ENCODE measurements at places on chromosomes 11 and 22. TPM values are rescaled to one million over a fixed set of nuclear protein-coding genes. Genes with fewer than 3 reads are reported as not detected.
A peak's percentile ranks its signal among the peaks of the same experiment; 100 is the strongest.

DNA sequence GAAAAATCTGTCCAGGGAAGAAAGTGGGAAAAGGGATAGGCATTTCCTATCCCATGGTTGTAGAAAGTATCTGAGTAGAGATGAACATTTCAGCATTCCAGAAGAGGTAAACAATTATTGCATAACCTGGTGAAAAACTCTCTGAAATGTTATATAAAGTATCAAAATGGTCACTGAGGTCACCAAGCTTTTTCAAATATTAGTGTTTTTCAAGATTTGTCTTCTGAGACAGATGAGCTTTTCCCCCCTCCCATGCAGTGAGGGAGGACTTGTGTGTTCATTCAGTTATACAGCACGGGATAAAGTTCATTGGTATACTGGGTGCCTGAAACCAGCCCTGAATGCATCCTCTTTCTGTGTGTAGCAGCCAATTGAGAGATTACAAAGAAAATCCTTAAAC is 1.9 kb upstream of the DEPDC7 start:
- no peak for DNase-seq

DNA sequence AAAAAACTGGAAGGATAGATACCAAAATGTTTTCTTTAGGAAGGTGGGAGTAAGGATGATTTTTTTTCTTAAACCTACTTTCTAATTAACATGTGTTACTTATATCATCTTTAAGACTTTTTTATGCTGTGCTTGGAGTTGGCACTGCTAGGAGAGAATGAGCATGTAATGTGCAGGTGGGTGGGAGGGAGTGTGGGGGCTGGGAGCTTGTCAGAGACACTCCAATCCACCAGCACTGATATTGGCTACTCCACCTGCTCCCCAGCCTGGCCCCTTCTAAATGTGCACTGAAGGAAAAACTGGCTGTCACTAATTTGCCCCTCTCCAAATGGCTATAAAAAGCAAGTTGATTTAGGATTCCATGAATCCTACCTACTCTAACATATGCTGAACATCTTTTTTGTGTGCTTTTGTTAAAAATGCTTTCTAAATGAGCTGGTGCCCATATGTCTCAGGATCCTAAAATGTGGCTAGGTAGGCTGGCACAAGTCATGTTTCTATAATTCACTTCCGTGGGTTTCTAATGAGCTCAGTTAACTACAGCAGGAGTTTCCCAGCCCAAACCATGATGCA is 44.3 kb upstream of the BMAL1 start:
- DNase-seq: no peak

Gene ROM1
- total RNA-seq: 0.23 TPM

GRCh38 chr11:30423886-30424285 is 101.0 kb downstream of the ARL14EP start:
- DNase-seq: no peak

Gene WNT11
- total RNA-seq: 0.16 TPM

DNA sequence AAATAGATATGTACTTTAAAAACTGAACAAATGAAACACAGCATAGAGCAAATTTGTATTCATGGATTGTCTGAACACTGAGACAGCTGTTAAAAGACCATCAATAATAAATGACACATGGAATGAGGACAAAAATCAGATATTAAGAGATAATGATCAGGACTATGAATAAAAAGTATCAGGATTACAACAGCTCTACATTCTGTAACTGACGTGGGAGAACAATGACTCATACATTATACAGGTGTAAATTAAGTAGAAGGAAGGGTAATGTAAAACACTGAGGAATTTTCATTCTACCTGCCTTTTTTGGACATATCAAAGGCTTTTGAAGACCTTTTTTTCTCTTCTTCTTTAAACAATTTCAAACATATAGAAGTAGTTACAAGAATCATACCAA is 310.9 kb upstream of the ANO3 start:
- DNase-seq: no peak

DNA sequence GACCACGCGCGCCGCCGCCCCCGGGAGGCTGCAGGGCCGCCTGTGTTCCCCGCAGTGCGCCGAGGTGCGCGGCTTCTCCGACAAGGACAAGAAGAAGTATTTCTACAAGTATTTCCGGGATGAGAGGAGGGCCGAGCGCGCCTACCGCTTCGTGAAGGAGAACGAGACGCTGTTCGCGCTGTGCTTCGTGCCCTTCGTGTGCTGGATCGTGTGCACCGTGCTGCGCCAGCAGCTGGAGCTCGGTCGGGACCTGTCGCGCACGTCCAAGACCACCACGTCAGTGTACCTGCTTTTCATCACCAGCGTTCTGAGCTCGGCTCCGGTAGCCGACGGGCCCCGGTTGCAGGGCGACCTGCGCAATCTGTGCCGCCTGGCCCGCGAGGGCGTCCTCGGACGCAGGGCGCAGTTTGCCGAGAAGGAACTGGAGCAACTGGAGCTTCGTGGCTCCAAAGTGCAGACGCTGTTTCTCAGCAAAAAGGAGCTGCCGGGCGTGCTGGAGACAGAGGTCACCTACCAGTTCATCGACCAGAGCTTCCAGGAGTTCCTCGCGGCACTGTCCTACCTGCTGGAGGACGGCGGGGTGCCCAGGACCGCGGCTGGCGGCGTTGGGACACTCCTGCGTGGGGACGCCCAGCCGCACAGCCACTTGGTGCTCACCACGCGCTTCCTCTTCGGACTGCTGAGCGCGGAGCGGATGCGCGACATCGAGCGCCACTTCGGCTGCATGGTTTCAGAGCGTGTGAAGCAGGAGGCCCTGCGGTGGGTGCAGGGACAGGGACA is 2.7 kb downstream of the NLRP6 start:
- no peak for DNase-seq

Gene MAPK8IP1
- total RNA-seq: 38.7 TPM

GRCh38 chr11:86670181-86670580 is 2.2 kb downstream of the ME3 start:
- no peak for DNase-seq

DNA sequence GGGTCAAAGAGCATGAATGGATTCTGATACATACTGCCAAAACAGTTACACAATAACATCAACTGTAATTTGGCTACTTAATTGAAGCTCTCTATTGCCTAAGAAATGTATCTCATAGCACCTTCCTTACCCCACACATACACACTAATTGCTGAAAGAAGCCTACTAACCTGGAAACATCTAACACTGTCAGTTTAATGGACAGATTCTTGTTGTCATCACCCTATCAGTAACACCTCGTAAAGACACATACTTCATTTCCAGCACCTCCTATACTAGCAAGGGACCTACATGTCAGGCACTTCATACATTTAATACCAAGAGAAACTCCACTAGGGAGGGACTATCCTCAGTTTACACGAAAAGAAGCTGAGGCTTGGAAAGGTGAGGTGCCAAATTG is 9.9 kb downstream of the NAP1L4 start:
- DNase-seq: no peak

DNA sequence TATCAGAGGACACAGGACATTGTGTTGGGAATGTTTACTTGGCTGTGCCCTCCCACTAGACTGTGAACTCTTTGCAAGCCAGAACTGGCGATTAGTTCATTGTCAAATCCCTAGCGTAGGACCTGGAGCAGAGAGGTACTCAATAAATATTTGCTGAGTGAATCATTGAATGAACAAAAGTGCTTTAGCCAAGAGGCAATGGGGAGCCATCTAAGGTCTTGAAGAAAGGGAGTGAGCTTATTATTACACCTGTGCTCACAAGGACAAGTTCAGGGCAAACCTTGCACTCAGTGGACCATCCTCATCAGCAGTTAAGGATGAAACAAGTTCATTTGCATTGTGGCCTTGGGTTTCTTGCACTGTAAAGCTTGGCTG is 1.1 kb upstream of the RASSF10 start:
- DNase-seq: no peak

- no peak for DNase-seq
These were observed 38.0 kb upstream of the ARFGAP3 start for GRCh38 chr22:42895087-42895486.

DNA sequence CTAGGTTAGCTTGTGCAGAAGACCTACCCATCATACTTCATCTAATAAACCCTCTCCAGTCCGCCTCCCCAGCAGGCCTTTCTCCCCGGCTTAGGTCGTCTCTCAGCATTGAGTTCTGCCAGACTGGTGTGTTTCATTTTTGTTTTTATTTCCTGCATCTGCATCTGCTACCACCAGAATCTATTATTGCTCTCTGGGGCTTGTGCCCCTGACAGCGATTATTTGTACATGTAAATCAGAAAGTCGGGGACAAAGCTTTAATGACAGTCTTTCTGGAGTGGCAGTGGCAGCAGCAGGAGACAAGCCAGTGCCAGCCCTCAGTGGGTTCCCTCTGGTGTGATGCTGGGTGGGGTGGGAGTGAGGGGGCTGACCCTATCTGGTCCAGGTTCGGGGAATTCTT is 127.5 kb downstream of the PKNOX2 start:
- no peak for DNase-seq

Gene RTN4R
- total RNA-seq: 19.0 TPM

DNA sequence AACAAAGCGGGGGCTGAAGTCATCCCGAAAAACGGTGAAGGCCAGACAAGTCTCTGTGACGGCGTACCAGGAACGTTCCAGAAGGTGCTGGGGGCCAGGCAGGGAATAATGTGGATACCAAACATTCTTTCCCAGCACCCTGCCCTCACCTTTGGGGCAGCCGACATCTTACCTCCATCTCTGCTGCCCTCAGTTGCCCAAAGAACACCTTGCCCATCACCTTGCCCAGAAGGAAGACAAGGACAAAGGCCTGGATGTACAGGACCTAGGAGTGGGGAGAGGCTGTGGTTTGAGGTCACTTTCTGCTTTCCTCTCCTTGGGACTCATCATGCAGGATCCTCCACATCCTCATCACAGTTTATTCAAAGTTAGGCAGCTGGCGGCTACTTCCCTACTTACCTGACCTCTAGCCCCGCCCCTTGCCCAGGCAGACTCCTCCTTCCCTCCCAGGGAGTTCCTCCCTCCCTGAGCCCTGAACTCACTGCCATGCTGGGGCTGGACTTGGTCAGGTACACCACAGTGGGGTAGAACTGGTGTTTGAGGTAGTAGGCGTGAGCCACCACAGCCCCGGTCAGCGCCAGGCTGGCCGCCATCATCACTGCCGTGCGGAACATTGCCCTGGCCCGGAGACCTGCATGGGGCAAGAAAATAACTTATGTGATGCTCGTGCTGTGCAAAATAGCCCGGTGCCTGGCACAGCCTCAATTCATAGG is 1.2 kb downstream of the SYVN1 start:
- DNase-seq: no peak

DNA sequence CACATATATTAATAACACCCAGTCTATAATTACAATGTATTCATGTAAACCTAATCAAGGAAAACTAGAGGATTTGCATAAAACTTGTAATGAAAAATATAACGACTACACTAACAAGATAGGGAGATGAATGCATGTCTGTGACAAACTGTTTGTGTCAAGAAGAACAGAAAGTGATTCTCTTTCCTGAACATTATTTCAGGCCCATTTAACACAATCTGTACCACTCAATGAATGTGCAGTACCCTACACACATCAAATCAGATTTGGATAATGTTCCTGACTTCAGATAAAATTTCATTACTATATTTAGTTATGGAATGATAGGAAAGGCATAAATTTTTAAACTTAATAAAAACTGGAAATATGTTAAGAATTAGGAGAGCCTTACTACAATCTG is 93.1 kb downstream of the CADM1 start:
- DNase-seq: no peak

GRCh38 chr22:41998361-41999261 is at the start of gene WBP2NL:
WBP2NL (plus strand) TSS chr22:41998788; CDS start chr22:41998819, 31 bp downstream.
- DNase-seq: no peak

Gene LDLRAD3
- total RNA-seq: 33.8 TPM

Gene CBX7
- 2.3 TPM for total RNA-seq

DNA sequence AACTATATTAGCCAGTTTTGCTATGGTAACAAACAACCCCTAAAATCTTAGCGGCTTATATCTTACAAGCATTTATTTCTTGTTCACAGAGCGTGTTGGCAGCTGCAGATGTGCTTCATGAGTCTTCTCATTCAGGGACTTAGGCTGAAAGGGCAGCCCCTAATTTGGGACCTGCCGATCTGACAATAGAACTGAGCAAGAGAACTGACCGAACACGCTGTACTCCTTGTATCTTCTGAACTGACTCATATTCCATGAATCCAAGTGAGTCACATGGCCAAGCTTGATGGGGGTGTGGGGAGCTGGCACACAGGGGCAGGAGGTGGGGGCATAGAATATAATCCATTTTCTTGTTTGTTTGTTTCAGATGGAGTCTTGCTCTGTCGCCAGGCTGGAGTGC is 481.7 kb upstream of the CADM1 start:
- no peak for DNase-seq

- DNase-seq: no peak
These were observed 3.6 kb downstream of the RTN4RL2 start for GRCh38 chr11:57463671-57464538.

- DNase-seq: peak; percentile 46
These were observed 39.1 kb upstream of the CREB3L1 start for GRCh38 chr11:46238078-46238966.

- no peak for DNase-seq
These were observed 4.2 kb upstream of the MPEG1 start for GRCh38 chr11:59216641-59217564.

Gene PTPN5
- total RNA-seq: 6.4 TPM

DNA sequence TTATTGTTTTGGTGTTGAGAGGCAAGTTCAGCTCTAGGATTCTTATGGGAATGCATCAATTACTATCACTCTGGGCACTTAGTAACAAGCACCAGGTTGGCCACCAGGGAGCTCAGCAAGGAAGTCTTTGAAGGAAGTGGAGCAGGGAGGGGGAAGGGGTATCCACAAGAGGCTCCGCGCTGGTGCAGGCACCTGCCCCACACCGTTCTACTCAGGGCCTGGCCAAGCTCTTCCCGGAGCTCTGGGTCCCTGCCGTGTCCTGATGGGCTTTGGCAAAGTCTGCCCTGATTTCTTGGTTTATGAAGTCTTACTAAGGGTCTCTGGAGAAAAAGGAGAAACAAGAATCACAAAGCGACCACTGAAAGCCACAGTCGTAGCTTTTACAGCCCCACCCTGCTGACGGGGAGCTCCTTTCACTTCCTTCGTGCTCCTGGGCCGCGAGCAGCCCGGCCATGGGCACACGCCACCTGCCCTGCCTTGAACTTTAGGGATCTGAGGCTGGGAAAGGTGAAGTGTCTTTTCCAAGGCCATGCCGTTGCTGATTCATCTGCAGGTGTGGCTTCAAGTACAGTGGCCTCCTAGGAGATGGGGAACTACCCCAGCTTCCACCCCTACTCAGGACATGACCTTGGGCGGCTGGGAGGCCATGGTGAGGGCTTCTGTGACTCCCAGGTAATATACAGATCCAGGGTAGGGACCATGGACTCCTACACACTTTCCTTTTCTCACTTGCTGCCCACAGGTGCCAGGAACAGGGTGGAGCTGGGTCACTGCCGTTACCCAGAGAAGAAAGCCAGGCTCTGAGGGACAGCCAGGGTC is 15.9 kb upstream of the LRRC32 start:
- DNase-seq: no peak

Data from neural crest cell (in vitro differentiated cells).